Testis (tissue), 5 donors: ENCODE measurements at places on chromosomes 12 and 14.

- H3K4me1 ChIP-seq: peaks cover 13% of the 10 kb centered on the region
- H3K27me3 ChIP-seq: no peaks in the 10 kb centered on the region
- no peak for DNase-seq
- H3K36me3 ChIP-seq: no peaks in the 10 kb centered on the region
- H3K4me3 ChIP-seq: no peak overlapping the region
These were observed 57.6 kb downstream of the CRADD start for GRCh38 chr12:93734784-93735183.

DNA sequence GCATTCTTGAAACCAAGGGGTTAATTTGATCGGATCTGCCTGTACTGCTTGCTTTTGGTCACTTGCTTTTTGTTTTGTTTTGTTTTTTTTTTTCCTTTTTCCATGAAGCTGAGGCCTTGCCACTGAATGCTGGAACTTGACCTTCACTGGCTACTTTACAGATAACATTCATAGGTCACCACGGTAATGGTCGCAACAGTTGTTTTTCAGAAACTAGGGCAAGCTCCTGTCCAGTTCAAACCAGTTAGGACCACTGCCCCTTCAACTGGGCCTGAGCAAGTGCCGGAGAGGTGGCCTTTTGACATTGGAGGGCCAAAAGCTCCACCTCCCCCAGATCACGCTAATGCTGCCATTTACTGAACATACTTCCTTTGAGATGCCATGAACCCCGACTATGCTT, 147.6 kb downstream of the FOXN3 start:
- no peak overlapping the region for H3K4me3 ChIP-seq
- H3K4me1 ChIP-seq: peaks cover 55% of the 10 kb centered on the region
- no peaks in the 10 kb centered on the region for H3K27me3 ChIP-seq
- DNase-seq: peak; percentile 82
- H3K36me3 ChIP-seq: no peaks in the 10 kb centered on the region

- no peak overlapping the region for H3K27ac ChIP-seq
- H3K4me1 ChIP-seq: peaks cover 5% of the 10 kb centered on the region
- H3K27me3 ChIP-seq: no peaks in the 10 kb centered on the region
- no peaks in the 10 kb centered on the region for H3K36me3 ChIP-seq
- H3K4me3 ChIP-seq: no peak overlapping the region
- no peak for DNase-seq
These were observed 48.7 kb downstream of the HEATR5A start for GRCh38 chr14:31371646-31372045.

DNA sequence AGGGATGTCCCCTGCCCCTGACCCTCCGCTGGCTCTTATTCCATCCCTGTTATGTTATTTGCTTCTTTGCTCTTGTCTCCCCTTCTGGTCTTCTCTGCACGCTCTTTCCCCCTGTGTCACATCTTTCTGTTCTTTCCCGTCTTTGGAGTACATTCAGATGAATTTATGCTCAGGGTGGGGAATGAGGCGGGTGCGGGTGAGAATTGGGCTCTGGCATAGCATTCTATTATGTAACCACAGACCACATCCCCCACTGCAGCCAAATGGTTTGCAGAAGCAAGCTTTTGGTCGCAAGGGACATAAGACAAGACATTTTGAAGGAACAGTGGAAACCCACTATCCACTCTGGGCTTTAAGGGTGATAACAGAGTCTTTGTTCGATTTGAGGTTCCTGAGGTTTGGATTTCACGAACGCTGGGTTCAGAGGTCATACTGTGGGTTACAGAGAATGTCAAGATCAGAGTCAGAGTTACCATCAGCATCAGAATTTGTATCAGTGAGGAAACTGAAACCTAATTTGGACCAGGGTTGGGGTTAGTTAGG, 3.8 kb downstream of the ENDOU start:
- H3K27me3 ChIP-seq: no peaks in the 10 kb centered on the region
- H3K27ac ChIP-seq: no peak overlapping the region
- H3K4me1 ChIP-seq: peaks cover 29% of the 10 kb centered on the region
- H3K4me3 ChIP-seq: no peak overlapping the region
- DNase-seq: no peak

DNA sequence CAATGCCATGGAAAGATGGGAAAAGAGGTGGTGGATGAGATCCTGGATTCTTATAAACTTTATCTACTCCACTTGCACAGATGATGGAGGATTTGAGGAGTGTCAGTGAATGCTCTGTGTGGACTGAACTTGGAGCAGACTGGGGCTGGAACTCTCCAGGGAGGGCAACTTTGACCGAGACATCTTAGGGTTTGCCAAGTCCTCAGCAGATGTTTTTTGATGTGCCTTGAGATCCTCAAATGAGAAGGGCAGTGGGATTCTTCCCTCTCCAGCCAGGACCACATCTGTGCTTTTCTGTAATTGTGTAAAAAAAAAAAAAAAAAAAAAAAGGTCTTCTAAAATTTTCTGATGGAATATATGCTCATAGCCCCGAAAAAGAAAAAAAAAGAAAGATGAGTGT, 23.0 kb upstream of the MYL2 start:
- no peaks in the 10 kb centered on the region for H3K27me3 ChIP-seq
- no peak for DNase-seq
- H3K27ac ChIP-seq: no peak overlapping the region
- H3K36me3 ChIP-seq: no peaks in the 10 kb centered on the region
- no peaks in the 10 kb centered on the region for H3K4me1 ChIP-seq

GRCh38 chr14:96281486-96281885, 25.5 kb downstream of the BDKRB1 start:
- H3K36me3 ChIP-seq: no peaks in the 10 kb centered on the region
- H3K4me1 ChIP-seq: no peaks in the 10 kb centered on the region
- H3K4me3 ChIP-seq: no peak overlapping the region

- no peak for DNase-seq
- no peaks in the 10 kb centered on the region for H3K4me1 ChIP-seq
- no peak overlapping the region for H3K4me3 ChIP-seq
- no peak overlapping the region for H3K27ac ChIP-seq
- no peaks in the 10 kb centered on the region for H3K27me3 ChIP-seq
These were observed 95.9 kb downstream of the TSPAN9 start for GRCh38 chr12:3173008-3173553.

DNA sequence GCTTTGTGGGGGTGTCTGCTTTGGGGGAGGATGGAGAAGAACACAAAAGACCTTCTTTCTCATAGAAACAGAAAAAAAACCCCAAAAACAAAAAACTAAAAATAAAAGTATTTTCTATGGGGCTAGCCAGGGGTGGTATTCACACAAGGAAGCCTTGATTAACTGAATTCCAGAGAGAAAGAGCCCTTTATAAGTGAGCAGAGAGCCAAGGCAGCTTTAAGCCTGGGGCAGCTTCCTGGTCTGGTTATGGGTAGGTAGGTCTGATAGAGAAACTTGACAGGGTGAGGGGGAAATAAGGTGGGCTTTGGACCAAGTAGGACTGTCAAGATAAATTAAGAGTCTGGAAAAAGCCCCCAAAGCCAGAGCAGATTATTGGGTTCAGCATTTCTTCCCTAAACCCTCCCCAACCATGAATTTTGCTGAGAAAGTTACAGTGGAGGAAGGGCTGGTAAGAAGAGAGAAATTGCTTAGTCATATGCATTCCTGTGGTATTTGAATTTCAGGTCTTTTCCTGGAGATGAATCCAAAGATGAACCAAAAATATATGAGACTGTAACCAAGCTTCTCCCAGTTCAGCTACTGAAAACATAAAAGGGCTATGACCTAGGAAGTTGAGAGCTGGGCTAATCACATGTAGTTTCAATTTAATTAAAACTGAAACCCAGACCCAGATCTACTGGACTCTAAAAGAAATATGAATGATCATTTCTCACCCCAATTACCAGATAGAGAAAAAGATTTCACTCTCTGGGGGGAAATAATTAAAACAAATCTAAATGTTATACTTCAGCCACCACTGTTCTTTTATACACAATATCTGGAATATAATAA, 144.8 kb downstream of the TBC1D30 start:
- no peak overlapping the region for H3K4me3 ChIP-seq
- no peak overlapping the region for H3K27ac ChIP-seq
- H3K27me3 ChIP-seq: no peaks in the 10 kb centered on the region
- H3K4me1 ChIP-seq: no peaks in the 10 kb centered on the region
- no peaks in the 10 kb centered on the region for H3K36me3 ChIP-seq
- DNase-seq: no peak

DNA sequence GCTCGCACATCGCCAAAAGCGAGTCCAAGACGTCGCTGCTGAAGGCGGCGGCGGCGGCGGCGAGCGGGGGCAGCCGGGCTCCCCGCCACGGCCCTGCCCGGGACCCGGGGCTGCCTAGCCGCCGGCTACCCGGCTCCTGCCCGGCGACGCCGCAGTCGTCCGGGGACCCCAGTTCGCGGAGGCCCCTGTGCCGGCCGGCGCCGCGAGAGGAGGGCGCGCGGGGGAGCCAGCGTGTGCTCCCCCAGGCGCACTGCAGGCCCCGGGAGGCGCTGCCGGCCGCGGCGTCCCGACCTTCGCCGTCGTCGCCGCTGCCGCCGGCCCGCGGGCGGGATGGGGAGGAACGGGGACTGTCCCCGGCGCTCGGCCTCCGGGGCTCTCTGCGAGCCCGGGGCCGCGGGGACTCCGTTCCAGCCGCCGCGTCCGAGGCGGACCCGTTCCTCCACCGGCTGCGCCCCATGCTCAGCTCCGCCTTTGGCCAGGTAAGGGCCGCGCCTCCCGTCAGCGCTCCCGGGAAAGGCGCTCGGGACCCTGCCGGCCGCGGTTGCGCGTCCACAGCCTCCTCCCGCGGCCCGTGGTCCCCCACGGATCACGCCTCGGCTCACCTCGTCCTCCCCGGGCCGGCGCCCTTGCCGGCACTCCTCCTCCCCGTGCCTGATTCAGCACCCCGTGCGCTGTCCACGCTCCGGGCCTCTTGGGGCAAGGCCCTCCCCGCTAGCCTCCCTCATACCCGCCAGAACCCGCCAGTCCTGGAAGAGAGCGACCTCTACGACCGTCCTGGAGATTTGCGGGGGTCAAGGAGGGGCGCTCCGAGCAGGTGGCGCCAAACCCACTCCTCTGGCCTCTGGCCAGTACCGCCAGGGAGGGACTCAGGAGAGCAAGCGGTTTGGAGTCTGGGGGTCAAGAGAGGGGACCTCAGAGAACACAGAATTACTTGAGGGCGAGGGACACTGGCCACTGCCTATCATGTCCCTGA, 721 bp downstream of the CABP1 start:
- no peaks in the 10 kb centered on the region for H3K36me3 ChIP-seq
- peaks cover 6% of the 10 kb centered on the region for H3K4me1 ChIP-seq
- peak overlapping the region; percentile 54 for H3K4me3 ChIP-seq
- peak; percentile 65 for DNase-seq
- no peaks in the 10 kb centered on the region for H3K27me3 ChIP-seq

GRCh38 chr12:102430661-102431060, 49.7 kb downstream of the IGF1 start:
- H3K27me3 ChIP-seq: no peaks in the 10 kb centered on the region
- peaks cover 10% of the 10 kb centered on the region for H3K4me1 ChIP-seq
- H3K36me3 ChIP-seq: no peaks in the 10 kb centered on the region
- no peak overlapping the region for H3K27ac ChIP-seq

GRCh38 chr12:94145191-94145983, 3.0 kb upstream of the PLXNC1 start:
- H3K4me3 ChIP-seq: no peak overlapping the region
- peak; percentile 47 for DNase-seq
- peaks cover 20% of the 10 kb centered on the region for H3K4me1 ChIP-seq
- H3K36me3 ChIP-seq: no peaks in the 10 kb centered on the region
- no peaks in the 10 kb centered on the region for H3K27me3 ChIP-seq

DNA sequence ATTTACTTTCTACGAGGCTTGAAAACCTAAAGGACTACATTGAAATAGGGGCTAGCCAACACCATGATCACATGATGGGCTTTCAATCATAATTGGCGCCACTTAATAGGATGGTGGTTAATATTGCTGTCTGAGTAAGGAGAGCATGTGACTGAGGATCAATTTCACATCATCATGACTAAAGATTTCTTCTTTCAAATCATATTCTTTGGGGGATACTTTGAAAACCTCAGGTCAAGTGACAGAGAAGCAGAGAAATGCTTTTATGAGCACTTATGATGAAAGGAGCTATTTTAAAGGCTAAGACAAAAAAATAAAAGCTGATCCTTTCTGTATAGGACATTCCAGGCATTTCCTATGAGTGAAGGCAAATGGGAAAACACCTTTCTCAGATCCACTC, 42.9 kb upstream of the KRAS start:
- no peak overlapping the region for H3K27ac ChIP-seq
- no peak for DNase-seq
- no peak overlapping the region for H3K4me3 ChIP-seq
- H3K27me3 ChIP-seq: no peaks in the 10 kb centered on the region

- H3K4me3 ChIP-seq: no peak overlapping the region
- H3K27ac ChIP-seq: peak overlapping the region; percentile 70
- no peaks in the 10 kb centered on the region for H3K27me3 ChIP-seq
- peaks cover 55% of the 10 kb centered on the region for H3K4me1 ChIP-seq
- H3K36me3 ChIP-seq: no peaks in the 10 kb centered on the region
These were observed 2.7 kb downstream of the ARL6IP4 start for GRCh38 chr12:122982963-122983788.

- peak overlapping the region; percentile 40 for H3K4me3 ChIP-seq
- peaks cover 4% of the 10 kb centered on the region for H3K4me1 ChIP-seq
- no peaks in the 10 kb centered on the region for H3K36me3 ChIP-seq
- no peak for DNase-seq
- no peaks in the 10 kb centered on the region for H3K27me3 ChIP-seq
- H3K27ac ChIP-seq: no peak overlapping the region
These were observed 393 bp downstream of the SYT1 start for GRCh38 chr12:78864870-78865463.

DNA sequence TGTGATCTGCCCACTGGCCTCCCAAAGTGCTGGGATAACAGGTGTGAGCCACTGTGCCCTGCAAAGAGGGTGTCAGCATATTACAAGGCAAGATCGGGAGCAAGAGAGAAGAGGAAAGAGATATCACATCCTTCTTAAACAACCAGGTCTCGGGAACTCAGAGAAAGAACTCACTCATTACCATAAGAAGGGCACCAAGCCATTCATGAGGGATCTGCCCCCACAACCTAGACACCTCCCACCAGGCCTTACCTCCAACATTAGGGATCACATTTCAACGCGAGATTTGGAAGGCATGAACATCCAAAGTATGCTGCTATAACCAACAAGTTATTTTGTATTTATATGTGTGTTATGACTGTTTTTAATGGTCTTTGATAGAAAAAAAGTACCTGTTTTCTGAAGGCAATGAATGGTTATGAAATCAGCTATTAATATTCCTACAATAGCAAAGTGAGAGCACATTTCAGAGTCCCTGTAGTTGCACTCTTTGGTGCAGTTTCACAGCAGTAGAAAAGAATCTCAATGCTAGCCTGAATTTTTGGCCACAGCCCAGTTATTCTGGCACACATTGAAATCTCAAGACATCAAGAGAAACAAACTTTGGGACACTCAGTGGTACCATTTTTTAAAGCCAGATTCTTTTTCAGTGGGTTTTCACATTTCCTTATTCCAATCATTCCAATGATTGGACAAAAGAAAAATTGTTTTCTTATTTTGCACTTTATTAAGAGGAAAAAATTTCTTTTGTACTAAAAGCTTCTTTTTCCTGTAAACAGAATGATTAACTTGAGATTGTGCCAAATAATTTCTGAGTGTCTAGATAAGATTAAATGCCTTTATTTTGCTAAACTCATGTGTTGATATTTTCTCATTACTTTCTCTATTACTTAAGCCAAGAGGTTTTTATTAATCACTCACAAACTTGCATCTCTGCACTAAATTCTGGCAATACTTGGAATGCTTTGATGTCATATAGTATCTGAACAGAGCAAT, 582.6 kb upstream of the ATP2B1 start:
- no peaks in the 10 kb centered on the region for H3K27me3 ChIP-seq
- H3K4me3 ChIP-seq: no peak overlapping the region
- H3K36me3 ChIP-seq: no peaks in the 10 kb centered on the region

- H3K27ac ChIP-seq: no peak overlapping the region
- H3K4me1 ChIP-seq: no peaks in the 10 kb centered on the region
- no peak for DNase-seq
- no peaks in the 10 kb centered on the region for H3K27me3 ChIP-seq
- no peak overlapping the region for H3K4me3 ChIP-seq
These were observed 12.5 kb upstream of the SAMD4A start for GRCh38 chr14:54554401-54554800.
